ENCODE measurements at places on chromosomes 12 and 14.

DNA sequence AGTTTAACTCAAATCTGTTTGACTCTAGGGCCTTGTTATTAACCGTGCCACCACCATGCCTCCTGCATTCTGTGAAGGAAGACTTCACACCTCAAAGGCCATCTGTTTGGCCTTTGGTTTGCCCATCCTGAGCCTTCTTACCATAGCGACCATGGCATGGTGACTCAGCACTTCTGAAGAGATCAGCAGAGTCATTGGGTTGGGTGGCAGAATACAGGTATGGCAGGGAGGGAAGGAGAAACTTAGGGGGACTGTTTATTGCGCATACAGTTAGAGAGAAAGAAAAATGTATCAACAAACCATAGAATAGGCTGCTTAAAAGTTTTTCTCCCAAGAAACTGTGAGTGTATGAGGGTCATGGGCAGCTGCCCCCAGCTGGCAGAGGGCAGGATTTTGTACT is 49.2 kb downstream of the DAD1 start:
- DNase-seq: no peak

GRCh38 chr14:87457720-87458119 is 535.3 kb downstream of the GALC start:
- DNase-seq: no peak

- no peak for DNase-seq
These were observed 1126.4 kb upstream of the FLRT2 start for GRCh38 chr14:84403585-84403984.

DNA sequence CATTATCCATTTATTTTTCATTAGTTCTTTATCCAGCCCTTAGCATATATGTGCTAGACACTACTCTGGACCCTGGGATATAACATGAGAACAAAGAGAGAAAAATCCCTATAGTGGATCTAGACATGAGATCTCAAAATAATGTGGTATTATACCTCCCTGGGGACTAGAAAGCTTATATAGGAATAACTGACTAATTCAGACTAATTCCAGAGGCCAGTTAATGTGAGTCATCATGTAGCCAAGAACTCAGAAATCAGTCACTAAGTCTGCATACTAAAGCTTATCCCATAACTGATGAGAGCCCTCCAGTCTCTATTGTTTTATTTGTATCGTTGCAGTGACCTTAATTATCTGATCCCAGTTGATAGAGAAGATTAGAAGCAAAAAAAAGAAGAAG is 267.1 kb upstream of the RGS6 start:
- no peak for DNase-seq

GRCh38 chr12:988646-989045 is 2.4 kb upstream of the ERC1 start:
- no peak for DNase-seq

DNA sequence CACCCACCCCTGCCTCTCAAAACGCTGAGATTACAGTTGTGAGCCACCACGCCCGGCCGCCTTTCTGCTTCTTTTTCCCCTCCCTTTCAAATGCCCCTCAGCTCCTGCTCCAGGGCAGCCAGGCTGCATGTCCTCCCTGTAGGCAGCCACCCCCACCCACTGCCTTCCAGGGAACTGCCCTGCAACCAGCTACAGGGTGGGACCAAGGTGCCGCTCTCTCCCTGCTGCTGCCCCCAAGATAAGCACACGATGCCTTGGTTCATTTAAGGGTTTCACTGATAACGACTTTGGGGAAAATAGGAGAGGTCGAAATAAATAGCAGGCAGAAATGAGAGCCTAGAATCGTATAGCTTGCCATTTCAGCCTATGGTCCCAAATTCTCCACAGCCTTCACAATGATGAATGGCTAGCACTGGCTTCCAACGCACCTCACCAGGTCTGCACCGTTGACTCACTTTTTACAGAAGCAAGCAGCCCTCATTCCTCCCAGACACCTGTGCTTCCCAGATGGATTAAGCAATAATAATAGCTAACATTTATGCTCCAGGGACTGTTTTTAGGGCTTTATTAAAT is 40.7 kb downstream of the ATG14 start:
- DNase-seq: no peak

DNA sequence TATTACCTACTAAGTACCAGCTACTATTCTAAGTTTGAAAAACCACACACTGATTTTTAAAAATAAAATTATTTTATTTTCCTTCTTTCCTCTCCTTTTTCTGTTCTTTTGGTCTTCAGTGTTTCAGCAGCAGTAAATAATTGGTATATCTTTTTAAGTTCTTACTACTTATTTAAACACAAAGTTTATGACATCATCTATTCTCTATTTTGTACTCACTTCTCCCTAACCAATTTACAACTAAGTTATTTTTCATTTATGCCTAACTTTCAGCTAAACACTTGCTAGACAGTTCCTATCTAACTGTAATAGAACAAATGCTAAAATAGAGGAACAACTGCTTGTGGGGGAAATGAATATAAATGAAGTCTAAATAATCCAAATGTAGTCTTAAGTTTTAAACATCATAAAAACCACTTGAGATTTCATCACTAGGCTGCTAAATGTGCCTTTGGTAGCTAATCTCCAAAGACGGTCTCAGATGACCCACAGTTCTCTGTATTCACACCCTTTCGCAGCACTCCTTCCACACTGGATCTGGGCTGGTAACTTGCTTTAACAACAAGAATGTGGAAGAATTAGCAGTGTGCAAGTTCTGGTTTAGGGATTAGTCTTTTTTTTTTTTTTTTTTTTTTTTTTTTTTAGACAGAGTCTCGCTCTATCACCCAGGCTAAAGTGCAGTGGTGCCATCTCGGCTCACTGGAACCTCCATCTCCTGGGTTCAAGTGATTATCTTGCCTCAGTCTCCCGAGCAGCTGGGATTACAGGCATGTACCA is 41.0 kb downstream of the TFCP2 start:
- DNase-seq: no peak

GRCh38 chr14:53912021-53912420 is 44.6 kb downstream of the BMP4 start:
- DNase-seq: no peak

DNA sequence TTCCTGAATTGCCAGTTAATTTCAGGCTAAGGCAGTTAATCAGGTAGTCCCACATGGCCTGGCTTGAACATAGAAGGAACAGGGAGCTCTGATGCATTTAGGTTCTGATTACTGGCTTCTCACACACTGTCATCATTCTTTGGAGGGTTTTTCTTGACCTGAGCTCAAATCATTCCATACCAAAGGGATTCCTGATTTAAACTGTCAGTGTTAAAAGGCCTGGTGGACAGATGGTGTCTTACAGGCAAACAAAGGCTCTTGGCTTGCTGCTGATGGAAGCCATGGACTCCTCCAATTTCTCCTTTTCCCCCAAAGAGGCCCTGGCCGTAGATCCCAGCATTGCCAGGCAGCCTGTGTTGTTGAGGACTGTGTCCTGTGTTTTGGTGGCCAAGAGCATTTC is 30.2 kb downstream of the CACNA1C start:
- DNase-seq: no peak

DNA sequence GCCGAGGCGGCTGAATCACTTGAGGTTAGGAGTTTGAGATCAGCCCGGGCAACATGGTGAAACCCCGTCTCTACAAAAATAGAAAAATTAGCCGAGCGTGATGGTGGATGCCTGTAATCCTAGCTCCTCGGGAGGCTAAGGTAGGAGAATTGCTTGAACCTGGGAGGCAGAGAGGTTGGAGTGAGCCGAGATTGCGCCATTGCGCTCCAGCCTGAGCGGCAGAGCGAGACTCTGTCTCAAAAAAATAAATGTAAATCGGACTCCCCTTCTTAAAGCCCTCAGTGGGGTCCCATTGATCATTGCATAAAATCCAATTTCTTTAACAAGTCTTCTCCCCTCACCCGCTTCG is 908 bp downstream of the TDP1 start:
- no peak for DNase-seq

- no peak for DNase-seq
These were observed 179.0 kb downstream of the SLC41A2 start for GRCh38 chr12:104779134-104779533.

DNA sequence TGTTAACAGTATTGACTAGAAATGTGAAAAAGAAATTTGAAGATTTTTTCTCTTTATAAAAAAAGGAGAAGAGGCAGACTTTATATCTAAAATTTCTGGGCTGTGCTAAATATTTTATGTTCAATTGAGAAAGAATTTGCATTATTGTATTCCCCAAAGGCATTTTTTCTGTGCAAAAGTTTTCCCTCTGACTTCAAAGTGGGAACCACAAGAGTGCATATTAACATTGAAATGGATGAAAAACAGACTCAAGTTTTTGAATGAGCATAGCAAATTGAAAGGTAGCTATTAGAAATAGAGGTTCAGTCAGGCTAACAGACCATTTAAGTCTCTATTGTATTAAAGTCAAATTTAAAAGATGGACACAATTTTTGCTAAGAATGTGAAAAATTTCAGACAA is 95.2 kb downstream of the RASSF9 start:
- no peak for DNase-seq

GRCh38 chr12:24537083-24537860 is 411.6 kb downstream of the BCAT1 start:
- no peak for DNase-seq

GRCh38 chr12:120006258-120006975 is 17.4 kb downstream of the BICDL1 start:
- DNase-seq: no peak

- no peak for DNase-seq
These were observed 448.6 kb downstream of the RAD51B start for GRCh38 chr14:68268197-68268596.

DNA sequence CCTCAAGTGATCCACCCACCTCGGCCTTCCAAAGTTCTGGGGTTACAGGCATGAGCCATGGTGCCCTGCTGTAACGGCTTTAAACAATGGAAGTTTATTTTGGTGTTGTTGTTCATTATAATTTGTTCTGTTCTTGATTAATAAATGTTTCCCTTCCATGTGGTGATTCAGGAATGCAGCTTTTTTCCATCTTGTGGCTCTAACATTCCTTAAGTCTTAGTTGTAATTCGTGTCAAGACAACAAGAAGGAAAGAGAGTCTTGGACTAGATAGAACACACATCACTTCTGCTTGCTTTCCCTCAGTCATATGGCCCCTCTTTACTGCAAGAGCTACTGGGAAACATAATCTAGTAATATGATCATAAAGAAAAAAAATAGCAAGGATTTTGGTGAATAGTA is 211.6 kb downstream of the SLC6A15 start:
- DNase-seq: no peak

- no peak for DNase-seq
These were observed 146.6 kb downstream of the EFCAB11 start for GRCh38 chr14:89807892-89808291.

DNA sequence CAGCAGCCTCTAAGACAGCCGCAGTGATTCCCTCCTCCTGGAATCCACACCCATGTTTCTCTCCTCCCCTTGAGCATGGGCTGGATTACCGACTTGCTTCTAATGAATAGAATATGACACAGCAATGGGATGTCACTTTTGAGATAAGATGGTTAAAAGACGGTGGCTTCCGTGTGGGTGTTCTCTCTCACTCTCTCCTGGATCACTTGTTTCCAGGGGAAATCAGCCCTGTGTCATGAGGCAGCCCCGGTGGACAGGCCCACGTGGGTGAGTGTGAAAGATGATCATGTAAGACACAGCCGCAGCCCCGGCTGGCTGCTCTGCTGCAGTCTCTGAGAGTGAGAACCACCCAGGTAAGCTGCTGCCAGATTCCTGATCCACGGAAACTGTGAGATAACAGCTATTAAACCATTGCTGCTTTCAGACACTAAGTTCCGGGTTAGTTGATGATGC is 10.7 kb downstream of the MOAP1 start:
- no peak for DNase-seq

GRCh38 chr12:45988264-45988663 is 2.1 kb downstream of the SCAF11 start:
- no peak for DNase-seq

DNA sequence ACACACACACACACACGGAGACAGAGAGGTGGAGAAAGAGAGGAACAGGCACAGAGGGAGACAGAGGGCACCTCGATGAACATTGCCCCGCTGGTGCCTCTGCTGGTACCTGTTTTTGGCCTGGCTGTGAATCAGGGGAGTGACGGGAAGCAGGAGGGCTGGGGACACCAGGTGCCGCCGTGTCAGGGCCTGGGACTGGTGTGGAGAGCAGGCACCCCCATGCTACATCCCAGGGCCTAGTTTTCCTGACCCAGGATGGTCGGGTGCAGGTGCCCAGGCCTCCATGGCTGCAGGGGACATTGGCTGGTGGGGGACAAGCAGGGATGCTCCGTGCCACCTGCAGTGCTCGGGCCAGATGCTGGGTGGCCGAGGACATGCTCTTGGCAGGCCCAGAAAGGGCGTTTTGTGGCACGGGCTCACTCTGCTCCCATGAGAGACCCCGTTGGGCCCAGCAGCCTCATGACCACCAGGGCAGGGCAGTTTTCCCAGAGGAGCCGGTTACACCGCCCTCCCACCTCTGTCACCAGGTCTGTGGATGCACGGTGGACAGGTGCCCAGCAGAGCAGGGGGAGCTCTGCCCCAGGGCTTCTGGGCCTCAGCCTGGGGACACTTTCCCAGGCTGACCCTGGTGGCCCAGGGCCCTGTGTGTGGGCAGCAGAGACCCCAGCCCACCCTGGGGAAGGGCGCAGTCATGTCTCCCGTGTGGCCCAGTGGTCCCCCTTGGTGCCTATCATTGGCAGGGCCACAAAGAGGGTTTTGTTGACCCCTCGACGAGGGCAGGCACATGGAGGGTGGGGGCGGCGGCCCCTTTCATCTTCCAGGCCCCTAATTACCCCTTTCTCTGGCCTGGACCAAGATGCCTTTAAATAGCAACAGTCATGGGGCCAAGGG is 207.5 kb upstream of the RTL1 start:
- DNase-seq: no peak

DNA sequence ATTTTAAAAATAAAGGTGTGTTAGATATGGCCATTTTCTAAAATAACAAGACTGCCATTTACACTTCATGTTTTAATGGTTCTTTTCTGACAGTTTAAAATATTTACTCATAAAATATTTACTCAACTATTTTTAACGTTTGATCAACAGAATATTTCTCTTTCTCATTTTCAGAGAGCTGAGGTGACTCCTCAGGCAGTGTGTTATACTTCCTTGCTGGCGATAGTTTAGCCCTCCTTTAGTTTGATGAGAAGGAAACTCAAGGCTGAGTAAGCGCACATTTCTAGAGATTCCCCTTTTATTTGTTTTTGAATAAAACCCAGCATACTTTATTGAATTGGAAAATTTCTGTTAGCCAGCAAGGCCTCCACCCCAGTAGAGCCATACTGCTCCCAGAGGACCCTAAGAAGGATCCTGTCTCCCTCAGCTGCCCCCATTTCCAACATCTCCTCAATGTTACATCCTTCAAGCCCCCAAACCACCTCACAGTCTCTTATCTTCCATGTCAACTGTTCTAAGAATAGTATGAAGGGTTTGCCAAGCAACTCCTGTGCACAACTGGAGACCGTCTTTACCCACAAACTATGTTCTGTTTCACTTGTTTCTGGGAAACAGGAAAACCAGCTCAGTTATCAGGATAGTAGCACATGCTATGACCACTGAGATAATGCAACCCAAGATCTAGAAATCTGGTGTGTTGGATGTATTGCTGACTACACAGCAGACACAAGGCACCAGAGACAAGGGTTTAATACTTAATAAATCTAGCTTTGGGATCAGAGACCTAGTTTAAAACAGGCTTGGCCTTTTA is 129.5 kb downstream of the STXBP6 start:
- no peak for DNase-seq

- DNase-seq: no peak
These were observed 15.7 kb downstream of the SMCO2 start for GRCh38 chr12:27462151-27462694.
